ENCODE measurements at places on chromosomes 11 and 22. TPM values are rescaled to one million over a fixed set of nuclear protein-coding genes. Genes with fewer than 3 reads are reported as not detected.

The SYT9 gene
- total RNA-seq = 0.15 TPM

The TEX12 gene
- not detected for total RNA-seq

The DEPDC7 gene
- total RNA-seq = 7.0 TPM

The SCUBE2 gene
- total RNA-seq = 0.44 TPM

The CNGA4 gene
- 0.07 TPM for total RNA-seq

The HNRNPUL2 gene
- 43.3 TPM for total RNA-seq

The CDHR5 gene
- total RNA-seq = 0.07 TPM

The CCDC87 gene
- total RNA-seq = 0.49 TPM

The ESAM gene
- total RNA-seq = 12.1 TPM

The KRTAP5-11 gene
- total RNA-seq = not detected

The SPECC1L gene
- 19.1 TPM for total RNA-seq

The NXPE2 gene
- not detected for total RNA-seq

The SLC6A5 gene
- total RNA-seq = not detected

The KRTAP5-4 gene
- total RNA-seq = not detected

The KRTAP5-7 gene
- total RNA-seq = not detected

The SLC35E4 gene
- 6.6 TPM for total RNA-seq

The TAF10 gene
- 263 TPM for total RNA-seq

The PARVA gene
- total RNA-seq = 26.3 TPM

The OR52E8 gene
- total RNA-seq = not detected
